ENCODE measurements at places on chromosomes 7 and 10. TPM values are rescaled to one million over a fixed set of nuclear protein-coding genes. Genes with fewer than 3 reads are reported as not detected.

DNA sequence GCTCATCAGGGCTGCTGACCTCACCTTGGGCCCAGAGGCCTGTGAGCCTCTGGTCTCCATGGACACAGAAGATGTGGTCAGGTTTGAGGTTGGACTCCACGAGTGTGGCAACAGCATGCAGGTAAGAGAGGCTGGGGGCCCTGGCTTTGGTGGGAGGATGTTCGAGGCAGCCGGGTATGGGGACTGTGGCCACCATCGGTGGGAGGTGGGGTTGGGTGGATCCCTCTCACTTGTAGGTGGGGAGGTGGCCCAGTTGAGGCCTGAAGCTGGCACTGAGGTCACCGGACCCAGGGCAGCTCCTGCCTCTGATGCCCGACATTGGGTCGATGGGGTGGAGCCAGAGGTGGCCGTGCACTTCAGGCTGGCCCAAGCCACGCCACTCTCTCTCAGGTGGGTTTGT is 406 bp downstream of the ZP3 start:
- no peak for ATAC-seq

- ATAC-seq = no peak
Measured at GRCh38 chr10:52020702-52021101, 293.4 kb upstream of the DKK1 start.

- ATAC-seq = no peak
Measured at GRCh38 chr7:31095286-31096197, 43.4 kb downstream of the ADCYAP1R1 start.

DNA sequence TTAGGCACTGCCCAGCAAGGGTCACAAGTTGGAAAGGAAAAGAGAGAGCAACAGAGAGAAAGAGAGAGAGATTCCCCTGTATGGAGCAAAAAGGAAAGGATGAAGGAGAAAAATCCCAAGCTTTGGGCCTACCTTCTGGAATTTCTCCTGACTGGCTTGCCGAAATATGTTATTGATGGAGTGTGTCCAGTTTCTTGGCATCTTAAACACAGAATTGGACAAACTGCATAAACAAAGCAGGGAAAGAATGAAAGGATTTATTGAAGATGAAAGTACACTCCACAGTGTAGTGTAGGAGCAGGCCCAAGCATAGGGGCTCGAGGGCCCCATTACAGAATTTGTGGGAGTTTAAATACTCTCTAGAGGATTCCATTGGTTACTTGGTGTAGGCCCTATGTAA is 627.8 kb upstream of the CNTNAP2 start:
- no peak for ATAC-seq

GRCh38 chr7:82740246-82740848 is 296.8 kb upstream of the CACNA2D1 start:
- peak; percentile 74 for ATAC-seq

DNA sequence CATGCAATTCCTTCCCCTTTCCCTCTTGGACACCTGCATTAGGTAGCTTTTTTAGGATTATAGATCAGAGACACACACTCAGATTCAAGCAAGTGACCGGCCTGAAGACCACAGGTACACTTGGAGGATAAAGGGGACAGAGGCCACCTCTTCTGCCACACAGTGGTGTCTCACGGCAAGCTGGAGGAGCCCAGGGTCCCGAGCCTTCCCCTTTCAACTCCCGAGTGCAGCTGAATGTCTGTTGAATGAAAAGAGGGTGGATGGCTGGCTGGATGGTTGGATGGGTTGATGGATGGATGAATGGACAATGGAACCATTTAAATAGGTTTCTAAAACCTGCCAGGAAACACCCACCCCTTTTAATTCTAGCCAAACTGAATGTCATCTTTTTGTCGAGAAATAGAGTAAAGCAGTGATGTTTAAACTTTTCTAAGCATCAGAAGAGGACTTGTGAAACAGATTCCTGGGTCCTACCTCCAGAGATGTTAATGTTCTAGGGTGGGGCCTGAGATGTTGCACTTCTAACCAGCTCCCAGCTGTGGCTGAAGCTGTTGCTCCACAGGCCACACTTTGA is 49.2 kb upstream of the ZMIZ1 start:
- ATAC-seq = no peak

GRCh38 chr7:33888166-33888565 is 17.2 kb upstream of the BMPER start:
- ATAC-seq = no peak

- no peak for ATAC-seq
Measured at GRCh38 chr7:11655163-11655562, 176.8 kb downstream of the THSD7A start.

DNA sequence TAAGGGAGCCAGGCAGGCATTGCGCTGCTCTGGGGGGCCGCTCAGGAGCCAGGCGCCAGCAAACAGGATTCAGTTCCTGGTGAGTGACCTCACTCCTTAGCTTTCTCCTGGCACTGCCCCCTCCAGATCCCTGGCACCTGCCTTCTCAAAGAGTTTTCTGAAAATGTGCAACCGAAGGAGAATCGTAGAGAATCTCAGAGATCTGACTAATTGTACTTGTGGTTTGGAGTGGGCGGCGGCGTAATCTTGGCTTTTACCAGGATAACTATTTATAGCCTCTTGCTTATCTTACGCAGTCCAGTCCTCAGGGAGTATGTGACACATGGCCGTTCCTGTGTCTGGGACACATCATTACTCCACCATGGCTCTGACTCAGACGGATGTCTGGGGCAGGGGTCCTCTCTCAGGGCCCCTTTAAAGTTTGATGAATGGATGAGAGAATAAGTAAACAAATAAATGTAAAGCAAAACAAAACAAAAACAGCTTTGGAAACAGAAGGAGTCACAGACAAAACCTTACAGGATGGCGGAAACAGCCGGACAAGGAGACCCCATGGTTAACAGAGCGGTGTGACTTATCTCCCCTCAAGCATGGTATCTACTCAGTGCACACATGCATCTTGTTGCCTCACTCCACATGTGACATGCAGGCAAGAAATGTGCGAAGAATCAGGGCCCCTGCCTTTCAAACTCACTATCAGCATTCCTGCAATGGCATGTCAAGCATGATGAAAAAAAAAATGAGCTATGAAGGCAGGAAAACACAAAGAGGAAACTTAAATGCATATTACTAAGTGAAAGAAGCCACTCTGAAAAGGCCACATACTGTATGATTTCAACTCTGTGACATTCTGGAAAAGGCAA is 99.7 kb downstream of the TNS3 start:
- peak; percentile 86 for ATAC-seq

GRCh38 chr10:8815969-8816368 is 761.5 kb downstream of the GATA3 start:
- no peak for ATAC-seq

DNA sequence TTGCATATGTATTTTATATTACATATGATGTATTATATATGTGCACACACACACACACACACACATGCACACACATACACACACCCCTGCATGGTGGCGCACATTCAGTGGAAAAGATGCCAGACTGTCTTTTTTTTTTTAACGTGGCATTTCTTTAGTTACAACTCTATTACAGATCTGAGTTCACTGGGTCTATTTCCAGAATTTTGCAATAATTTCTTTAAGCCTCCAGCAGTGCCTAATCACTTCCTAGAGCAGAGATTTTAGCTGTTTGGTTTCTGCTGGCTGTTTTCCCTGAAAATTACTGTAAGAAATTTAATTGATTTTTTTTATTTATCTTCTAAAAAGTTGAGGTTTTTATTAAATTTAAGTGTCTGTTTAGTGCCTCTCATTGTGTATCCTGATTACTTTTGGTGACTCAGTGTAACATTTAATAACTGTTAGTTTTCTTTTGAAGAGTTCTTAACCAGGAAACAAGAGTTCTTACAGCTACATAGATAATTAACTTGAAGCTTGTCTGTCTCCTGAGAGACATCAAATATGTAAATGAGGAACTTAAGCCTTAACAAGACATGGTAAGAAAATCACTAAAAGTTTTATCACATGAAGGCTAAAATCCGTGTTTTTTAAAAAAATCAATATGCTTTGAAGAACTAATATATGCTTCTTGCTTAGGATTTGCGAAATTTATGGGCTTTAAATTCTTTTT is 232.0 kb downstream of the MDFIC start:
- no peak for ATAC-seq

DNA sequence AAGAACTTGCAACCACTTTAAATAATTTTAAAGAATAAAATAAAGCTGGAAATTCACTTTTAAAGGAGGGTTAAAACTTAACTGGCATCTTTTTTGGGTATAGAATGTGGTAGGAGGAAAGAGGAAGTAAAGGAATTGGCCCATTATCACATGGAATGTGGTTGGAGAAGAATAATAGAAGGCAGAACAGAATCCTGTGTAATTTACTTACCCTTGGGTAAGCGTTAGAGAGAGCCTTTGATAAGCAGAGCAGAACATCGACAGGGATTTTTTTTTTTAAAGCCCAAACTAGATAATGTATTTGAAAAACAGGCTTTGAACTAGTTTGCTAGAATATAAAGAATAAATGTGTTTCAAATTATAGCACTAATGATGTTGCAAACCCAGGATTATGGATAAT is 199.8 kb upstream of the KIAA1217 start:
- ATAC-seq = peak; percentile 21

GRCh38 chr7:116180302-116180701 is 30.0 kb upstream of the TES start:
- peak; percentile 75 for ATAC-seq

- ATAC-seq = no peak
Measured at GRCh38 chr7:78783179-78783962, 670.1 kb downstream of the MAGI2 start.

DNA sequence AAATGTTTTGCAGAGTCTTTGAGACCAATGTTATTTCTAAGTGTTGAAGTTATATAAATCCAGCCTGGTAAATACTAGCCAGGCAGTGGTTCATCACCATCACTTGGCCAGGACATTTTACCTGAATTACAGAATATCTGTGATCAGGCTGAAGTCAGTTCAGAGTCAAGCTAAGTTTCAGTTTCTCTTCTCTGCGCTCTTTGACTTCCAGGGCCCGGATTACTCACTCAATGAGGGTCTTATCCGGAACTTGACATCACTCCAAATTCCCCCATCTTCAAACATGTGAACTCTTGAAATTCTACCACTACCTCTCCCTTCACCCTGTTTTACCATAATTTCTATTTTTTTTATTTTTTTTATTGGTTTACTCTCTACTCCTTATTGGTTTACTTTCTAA is 36.6 kb upstream of the CCAR1 start:
- no peak for ATAC-seq

- no peak for ATAC-seq
Measured at GRCh38 chr7:128740996-128741395, 1.8 kb downstream of the CALU start.

DNA sequence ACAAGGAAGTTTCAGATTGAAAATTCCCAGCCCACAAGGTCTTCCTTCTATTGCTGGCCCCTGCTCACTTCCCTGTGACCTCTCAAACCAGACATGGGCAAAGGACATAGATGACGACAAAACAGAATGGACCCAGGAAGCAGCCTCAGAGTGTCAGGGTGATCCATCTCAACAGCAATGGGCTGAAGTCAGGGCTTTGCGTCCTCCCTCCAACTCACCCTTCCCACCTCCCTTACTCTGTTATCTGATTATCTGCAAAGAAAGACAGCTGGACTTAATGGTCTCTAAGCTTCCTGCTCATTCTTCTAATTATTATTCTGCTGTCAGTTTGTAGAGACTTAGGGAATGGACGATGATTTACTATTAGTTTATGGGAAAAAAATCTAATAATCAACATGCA is 115.9 kb downstream of the PIP4K2A start:
- no peak for ATAC-seq

GRCh38 chr10:123062726-123063125 is 53.9 kb downstream of the ACADSB start:
- ATAC-seq = no peak

GRCh38 chr7:83550100-83550499 is 98.8 kb downstream of the SEMA3E start:
- no peak for ATAC-seq

- no peak for ATAC-seq
Measured at GRCh38 chr7:104296900-104297299, 31.5 kb upstream of the LHFPL3 start.

DNA sequence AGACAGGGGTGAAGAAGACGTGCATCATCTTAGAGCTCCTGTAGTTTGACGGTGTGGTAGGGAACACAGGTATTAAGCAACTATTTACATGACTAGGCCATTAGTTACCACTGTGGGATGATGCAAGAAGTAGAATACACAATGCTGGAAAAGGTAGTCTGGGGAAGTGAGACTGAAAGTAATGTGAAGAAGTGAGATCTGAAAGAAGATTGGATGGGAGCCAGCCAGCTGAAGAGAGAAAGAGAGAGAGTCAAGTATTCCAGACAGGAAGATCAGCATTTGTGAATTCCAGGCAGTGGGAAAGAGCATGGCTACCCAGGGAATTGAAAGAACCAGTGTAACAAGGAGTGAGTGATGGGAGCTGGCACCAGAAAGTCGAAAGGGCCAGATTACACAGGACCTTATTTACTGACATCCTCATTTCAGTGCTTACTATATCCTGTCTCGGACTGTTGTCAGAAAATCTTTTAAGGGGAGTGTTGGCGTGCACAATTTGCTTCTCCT is 4.0 kb upstream of the CFAP58 start:
- no peak for ATAC-seq

GRCh38 chr7:80611779-80612178 is 26.7 kb upstream of the CD36 start:
- ATAC-seq = no peak

DNA sequence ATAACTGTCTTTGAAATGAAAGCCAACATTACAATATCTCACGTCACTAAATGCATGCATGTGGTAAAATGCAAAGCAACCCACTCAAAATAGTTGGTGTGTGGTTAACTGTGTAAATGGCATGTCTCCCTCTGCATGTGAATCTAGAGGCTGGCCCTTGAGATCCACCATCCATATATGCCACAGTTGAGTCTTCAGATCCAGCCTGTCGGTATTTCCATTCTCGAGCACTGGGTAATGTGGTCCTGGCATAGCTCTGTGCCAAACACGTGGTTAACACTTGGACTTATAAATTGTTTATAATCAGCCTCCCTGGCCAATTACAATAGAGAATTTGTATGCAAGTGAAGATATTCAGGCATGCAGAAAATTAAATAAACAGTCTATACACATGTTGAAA is 90.3 kb downstream of the LYZL1 start:
- no peak for ATAC-seq

- ATAC-seq = no peak
Measured at GRCh38 chr10:20254078-20254477, 437.8 kb downstream of the PLXDC2 start.

CFAP46 gene
- 1.6 TPM for total RNA-seq

PON1 gene
- not detected for total RNA-seq

PTPRZ1 gene
- total RNA-seq = 40.0 TPM

CD36 gene
- 1.3 TPM for total RNA-seq

C10orf143 gene
- total RNA-seq = 1.6 TPM

PRR15 gene
- total RNA-seq = 0.64 TPM

TRPV5 gene
- total RNA-seq = not detected

TMEM26 gene
- 0.38 TPM for total RNA-seq

MALSU1 gene
- 19.3 TPM for total RNA-seq

SBDS gene
- total RNA-seq = 57.3 TPM

HPS1 gene
- 12.8 TPM for total RNA-seq

NUTM2A gene
- total RNA-seq = 4.7 TPM

JCAD gene
- 4.9 TPM for total RNA-seq

SHTN1 gene
- 3.4 TPM for total RNA-seq

AFAP1L2 gene
- 52.4 TPM for total RNA-seq
